Activated B cell treated with CpG ODN at 0.5 μM for 24 hours (primary cell): ENCODE measurements at places on chromosomes 16 and 17.

- no peak for DNase-seq
Measured at GRCh38 chr16:11389083-11389482, 43.8 kb downstream of the RMI2 start.

DNA sequence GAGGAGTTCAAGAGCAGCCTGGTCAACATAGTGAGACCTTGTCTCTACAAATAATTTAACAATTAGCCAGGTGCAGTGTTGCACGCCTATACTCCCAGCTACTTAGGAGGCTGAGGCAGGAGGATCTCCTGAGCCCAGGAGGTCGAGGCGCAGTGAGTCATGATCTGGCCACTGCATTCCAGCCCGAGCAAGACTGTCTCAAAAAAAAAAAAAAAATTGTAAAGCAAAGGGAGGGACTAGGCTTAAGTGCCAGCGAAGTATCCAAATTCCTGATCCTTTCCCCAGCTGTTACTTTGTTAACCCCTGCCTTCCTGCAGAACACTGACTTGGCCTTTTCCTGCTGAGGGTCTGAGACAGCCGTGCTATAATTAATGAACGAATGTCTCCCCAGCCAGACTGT lies 2.7 kb downstream of the GDPD3 start:
- no peak for DNase-seq

DNA sequence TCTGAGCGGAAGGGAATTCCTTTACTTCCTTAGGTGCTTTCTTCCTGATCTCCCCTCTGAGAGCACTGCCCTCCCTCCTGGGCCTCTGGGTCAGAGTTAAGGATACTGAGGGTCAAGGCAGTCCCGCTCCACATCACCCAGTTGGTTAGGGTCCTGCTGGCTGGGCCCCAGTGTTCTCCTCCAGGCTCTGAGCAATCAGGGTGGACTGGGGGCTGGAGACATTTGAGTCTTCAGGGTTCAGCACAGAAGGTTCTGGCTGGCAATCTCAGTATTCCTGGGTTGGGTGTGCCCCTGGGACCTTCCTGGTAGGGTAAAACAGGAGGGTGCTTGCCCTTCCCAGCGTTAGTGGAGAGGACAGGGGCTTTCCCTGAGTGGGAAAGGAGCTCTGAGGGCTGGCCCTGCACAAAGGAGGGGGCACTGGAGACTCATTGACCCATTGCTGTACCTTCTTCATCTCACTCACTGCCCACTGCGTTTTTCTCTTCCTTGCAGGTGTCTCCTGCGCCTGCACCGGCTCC lies 448 bp downstream of the MT1M start:
- DNase-seq = no peak

GRCh38 chr17:49498029-49498615 lies 3.0 kb downstream of the NGFR start:
- no peak for DNase-seq

GRCh38 chr17:79985943-79986391 lies 49.7 kb downstream of the TBC1D16 start:
- DNase-seq = no peak

- no peak for DNase-seq
Measured at GRCh38 chr16:79439901-79440300, 160.6 kb downstream of the MAF start.

- no peak for DNase-seq
Measured at GRCh38 chr17:42564815-42565522, 1.9 kb upstream of the MLX start.

DNA sequence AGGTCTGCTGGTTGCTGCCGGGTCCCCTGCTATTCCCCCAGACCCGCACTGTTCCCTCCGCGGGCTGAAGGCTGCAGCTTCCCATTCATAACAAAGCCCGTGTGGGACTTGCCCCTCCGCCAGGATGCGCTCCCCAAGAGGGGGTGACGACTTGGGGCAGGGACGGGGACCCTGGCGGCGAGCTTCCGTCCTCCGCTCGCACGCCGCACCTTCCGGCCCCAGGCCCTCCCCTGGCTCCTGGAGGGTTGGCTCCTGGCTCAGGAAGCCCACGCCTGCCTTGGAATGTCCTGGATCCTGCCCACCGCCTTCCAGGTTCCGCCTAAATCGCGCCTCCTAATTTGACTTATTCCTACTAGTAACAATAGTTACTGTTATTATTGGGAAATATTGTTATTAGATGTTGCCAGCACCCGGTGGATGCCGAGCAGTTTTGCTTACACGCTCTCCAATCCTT lies 1.1 kb upstream of the TFAP4 start:
- DNase-seq = peak; percentile 41

- no peak for DNase-seq
Measured at GRCh38 chr16:75456971-75457370, 7.5 kb downstream of the TMEM170A start.

- no peak for DNase-seq
Measured at GRCh38 chr16:49531931-49532840, 158.6 kb downstream of the C16orf78 start.

DNA sequence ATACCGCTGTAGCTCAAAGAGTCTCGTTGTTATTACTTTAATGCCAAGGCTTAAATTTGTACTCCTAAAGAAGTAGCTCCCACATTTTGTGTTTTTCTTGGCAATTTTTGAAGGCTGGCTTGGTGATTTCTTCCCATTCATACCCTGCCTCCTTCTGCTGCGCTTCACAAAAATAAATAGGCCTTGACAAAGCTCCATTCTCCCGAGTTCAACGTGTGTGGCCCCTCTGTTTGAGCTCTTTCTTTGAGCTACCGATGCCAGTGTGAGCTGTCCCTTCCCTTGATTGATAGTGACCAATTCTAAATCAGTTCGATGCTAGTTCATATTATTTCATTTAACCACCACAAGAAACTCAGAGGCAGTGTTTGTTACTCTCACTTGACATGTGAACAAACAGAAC lies 96.8 kb downstream of the MAP2K6 start:
- DNase-seq = no peak

DNA sequence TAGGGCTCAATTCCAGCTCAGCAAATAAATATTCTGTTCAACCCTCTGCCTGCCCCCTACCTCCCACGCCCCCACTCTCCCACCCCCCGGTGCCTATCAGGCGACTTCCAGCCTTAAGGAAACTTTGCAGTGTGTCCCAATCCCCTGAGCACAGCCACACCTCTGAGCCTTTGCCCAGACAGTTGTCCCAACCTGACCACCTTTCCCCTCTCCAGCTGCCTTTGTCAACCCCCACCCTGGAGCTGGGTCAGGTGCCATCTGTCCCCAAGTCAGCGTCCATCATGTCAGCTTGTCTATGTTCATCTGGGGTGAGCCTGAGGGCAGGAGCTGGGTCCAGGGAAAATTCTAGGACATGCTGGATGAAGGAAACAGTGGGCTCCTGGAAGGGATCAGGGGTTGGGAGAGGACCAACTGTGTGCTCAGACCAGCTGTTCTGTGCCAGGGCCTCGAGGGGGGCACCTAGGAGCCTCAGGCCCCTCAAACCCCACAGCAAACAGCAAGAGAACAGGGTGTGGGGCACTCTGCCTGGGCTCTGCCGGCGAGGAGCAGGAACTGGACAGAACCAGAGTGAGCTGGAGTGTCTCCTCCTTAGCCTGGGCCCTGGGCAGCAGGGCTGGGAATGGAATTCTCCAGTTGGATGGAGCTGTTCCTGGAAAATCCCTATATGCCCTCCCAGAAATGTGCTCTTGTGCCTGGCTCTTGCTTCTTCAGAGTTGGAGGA lies 17.8 kb downstream of the CDH16 start:
- DNase-seq = no peak
